HS-27A (cell line): ENCODE measurements at places on chromosomes 13 and 19.

DNA sequence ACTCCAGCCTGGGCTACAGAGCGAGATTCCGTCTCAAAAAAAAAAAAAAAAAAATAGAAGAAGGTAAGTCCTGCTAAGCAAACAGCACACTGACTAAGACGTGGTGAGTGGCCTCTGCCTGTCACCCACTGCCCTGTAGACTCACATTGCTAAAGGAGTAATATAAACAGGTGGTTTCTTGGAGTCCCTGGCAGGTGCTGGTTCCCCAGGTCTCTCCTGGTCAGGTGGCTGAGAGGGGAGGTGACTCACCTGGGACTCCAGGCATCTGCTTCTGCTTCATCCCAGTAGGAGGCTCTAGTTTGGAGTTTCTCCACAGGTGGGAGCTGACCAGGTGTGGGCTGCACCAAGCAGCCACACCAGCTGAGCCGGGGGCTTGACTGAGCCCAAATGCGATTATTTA lies at the start of gene OR10H1:
Gene OR10H1 (minus strand): TSS at position 359 of the 400 bp plus-strand sequence. CDS start 7,627 bp downstream, outside the sequence.
- no peak for DNase-seq

DNA sequence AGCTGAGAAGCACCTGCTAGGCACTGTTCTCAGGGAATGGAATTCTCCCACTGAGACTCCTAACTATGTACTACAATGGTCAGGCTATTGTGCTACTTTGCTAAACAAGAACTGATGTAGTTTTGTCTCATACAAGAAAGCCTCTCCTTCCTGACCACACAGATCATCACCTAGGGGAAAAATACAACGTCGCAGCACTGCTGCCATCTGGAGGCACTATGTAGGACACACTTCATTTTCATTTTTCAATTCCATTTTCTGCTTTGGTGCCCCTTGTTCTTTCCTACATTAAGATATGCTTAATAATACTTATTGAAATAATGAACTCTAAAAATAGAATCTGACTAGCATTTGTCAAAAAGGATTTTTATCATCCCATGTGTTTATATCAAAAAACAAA lies 21.1 kb downstream of the PROSER1 start:
- DNase-seq: no peak

- DNase-seq: no peak
These were observed 38.8 kb downstream of the CHST8 start for GRCh38 chr19:33660410-33661124.

- no peak for DNase-seq
These were observed 41.8 kb downstream of the GSX1 start for GRCh38 chr13:27834095-27834494.
